Kidney (tissue), 22 donors: ENCODE measurements at places on chromosomes 7 and 10. TPM values are rescaled to one million over a fixed set of nuclear protein-coding genes. Genes with fewer than 3 reads are reported as not detected.
A peak's percentile ranks its signal among the peaks of the same experiment; 100 is the strongest.

The SUN3 gene
- polyA plus RNA-seq: not detected

DNA sequence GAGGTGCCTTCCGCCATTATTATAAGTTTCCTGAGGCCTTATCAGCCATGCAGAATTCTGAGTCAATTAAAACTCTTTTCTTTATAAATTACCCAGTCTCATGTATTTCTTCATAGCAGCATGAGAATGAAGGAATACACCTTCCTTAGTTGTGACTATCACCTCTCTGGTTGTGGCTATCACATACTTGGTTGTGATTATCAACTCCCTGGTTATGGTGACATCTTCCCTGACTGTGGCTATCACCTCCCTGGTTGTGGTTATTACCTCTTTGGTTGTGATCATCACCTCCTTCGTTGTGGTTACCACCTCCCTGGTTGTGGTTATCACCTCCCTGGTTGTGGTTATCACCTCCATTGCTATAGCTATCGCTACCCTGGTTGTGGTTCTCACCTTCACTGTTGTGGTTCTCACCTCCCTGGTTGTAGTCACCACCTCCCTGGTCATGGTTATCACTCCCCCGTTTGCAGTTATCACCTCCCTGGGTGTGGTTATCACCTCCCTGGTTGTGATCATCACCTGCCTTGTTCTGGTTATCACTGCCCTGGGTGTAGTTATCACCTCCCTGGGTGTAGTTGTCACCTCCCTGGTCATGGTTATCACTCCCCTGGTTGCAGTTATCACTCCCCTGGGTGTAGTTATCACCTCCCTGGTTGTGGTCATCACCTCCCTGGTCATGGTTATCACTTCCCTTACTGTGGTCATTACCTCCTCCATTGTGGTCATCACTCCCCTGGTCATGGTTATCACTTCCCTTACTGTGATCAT, 105.9 kb downstream of the GPR26 start:
- no peaks in the 10 kb centered on the region for H3K4me1 ChIP-seq
- no peaks in the 10 kb centered on the region for H3K27me3 ChIP-seq
- no peaks in the 10 kb centered on the region for H3K36me3 ChIP-seq
- no peak for DNase-seq
- H3K27ac ChIP-seq: no peak overlapping the region
- H3K4me3 ChIP-seq: no peak overlapping the region

DNA sequence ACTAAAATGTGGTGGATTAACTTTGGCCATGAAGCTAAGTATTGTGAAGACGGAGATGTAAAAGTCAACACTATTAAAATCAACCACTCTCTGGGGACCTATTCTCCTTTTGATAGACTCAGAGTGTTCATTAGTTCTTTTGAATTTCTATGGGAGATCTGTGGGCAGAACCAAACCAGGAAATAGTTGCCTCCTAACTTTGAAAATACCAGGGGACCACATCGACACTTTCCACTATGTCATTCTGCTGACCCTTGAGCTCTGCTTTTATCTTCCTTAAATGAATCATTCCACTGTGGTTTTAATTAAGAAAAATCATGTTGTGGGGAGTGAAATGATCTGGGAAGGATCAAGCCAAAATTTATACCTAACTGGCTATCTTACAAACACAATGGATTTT, 960.5 kb downstream of the GATA3 start:
- no peak for DNase-seq
- H3K36me3 ChIP-seq: no peaks in the 10 kb centered on the region
- H3K27me3 ChIP-seq: no peaks in the 10 kb centered on the region
- no peak overlapping the region for H3K27ac ChIP-seq

- no peak overlapping the region for H3K27ac ChIP-seq
- DNase-seq: no peak
- H3K27me3 ChIP-seq: no peaks in the 10 kb centered on the region
- H3K4me3 ChIP-seq: no peak overlapping the region
- H3K36me3 ChIP-seq: peaks cover 5% of the 10 kb centered on the region
- peaks cover 4% of the 10 kb centered on the region for H3K4me1 ChIP-seq
These were observed 18.5 kb upstream of the TTYH3 start for GRCh38 chr7:2613098-2613930.

DNA sequence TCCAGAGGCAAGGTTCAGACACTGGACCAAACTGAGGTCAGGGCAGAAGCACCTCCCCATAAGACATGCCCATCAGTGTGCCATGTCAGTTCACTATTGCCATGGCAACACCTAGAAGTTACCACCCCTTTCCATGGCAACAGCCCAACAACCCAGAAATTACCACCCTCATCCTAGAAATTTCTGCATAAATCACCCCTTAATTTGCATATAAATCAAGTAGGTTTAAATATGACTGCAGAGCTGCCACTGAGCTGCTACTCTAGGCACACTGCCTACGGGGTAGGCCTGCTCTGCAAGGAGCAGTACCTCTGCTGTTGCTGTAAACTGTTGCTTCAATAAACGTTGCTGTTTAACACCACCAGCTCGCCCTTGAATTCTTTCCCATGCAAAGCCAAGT, 12.7 kb downstream of the STEAP2 start:
- no peaks in the 10 kb centered on the region for H3K27me3 ChIP-seq
- no peaks in the 10 kb centered on the region for H3K4me1 ChIP-seq
- no peak for DNase-seq
- no peaks in the 10 kb centered on the region for H3K36me3 ChIP-seq
- no peak overlapping the region for H3K27ac ChIP-seq

GRCh38 chr7:154868921-154869320, 134.0 kb downstream of the PAXIP1 start:
- H3K4me1 ChIP-seq: peaks cover 14% of the 10 kb centered on the region
- no peaks in the 10 kb centered on the region for H3K36me3 ChIP-seq
- H3K27me3 ChIP-seq: no peaks in the 10 kb centered on the region
- H3K27ac ChIP-seq: no peak overlapping the region
- H3K4me3 ChIP-seq: no peak overlapping the region

The CNNM2 gene
- polyA plus RNA-seq: 11.8 TPM

The RBM20 gene
- 0.88 TPM for polyA plus RNA-seq

DNA sequence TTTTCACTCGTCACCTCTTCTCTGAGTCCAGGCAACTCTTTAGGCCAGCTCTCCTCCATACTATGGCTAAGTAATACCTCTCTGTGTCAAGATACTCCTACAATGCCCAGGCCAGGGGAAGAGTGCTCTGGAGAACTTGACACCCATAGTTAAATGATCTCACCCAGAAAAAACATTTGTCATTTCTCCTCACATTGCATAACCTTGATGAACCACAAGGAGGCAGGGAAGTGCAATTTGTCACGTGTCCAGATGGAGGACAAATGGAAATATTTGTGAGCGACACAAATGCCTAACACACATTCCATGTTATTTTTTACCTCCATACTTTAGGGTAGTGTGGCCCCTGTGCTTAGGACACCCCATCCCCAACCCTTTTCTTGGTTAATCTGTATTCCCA, 78.3 kb downstream of the HTR7 start:
- no peak overlapping the region for H3K4me3 ChIP-seq
- no peaks in the 10 kb centered on the region for H3K27me3 ChIP-seq
- no peak overlapping the region for H3K27ac ChIP-seq
- no peak for DNase-seq
- H3K4me1 ChIP-seq: no peaks in the 10 kb centered on the region
- H3K36me3 ChIP-seq: no peaks in the 10 kb centered on the region

The PDE6C gene
- not detected for polyA plus RNA-seq

DNA sequence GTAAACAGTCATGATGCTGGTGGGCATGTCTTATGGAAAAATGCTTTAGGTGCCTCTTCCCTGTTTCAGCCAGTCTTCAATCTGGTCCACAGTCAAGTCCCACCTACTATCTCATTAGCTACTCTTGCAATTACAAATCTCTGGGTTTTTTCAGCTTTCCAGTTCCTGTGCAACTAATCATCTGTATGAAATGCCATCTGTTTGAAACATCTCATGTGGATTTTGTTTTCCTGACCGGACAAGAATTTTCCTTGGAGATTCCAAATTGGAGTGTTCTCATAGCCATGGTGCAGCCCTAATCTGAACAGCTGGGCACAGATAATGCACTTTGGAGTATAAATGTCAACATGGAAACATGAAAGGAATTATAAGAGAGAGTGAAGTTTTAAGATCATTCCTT, 41.3 kb upstream of the CALN1 start:
- H3K4me3 ChIP-seq: no peak overlapping the region
- no peaks in the 10 kb centered on the region for H3K27me3 ChIP-seq
- DNase-seq: no peak
- H3K4me1 ChIP-seq: no peaks in the 10 kb centered on the region

The TEX36 gene
- not detected for polyA plus RNA-seq

DNA sequence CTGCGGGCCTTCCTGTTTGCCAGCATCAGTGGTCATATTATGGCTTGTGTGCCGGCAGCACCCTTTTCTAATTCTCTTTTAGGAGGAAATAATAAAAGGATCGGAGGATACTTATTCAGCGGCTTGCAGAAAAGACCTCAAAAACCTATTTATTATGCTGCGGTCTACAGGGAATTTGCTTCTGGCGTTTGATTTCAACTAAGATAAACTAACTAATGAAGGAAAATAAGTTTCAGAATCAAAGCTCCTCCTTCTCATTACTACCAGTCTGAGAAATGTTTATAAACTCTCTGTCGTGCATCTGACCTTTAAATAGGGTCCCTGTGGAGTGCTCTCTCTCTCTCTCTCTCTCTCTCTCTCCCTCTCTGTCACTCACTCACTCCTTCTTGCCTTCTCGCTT, 335.0 kb upstream of the GLI3 start:
- H3K27me3 ChIP-seq: no peaks in the 10 kb centered on the region
- no peaks in the 10 kb centered on the region for H3K36me3 ChIP-seq
- no peaks in the 10 kb centered on the region for H3K4me1 ChIP-seq
- no peak overlapping the region for H3K27ac ChIP-seq
- no peak overlapping the region for H3K4me3 ChIP-seq

GRCh38 chr10:126177417-126178030, 210.8 kb downstream of the ADAM12 start:
- no peaks in the 10 kb centered on the region for H3K27me3 ChIP-seq
- no peak for DNase-seq
- H3K27ac ChIP-seq: no peak overlapping the region
- H3K36me3 ChIP-seq: no peaks in the 10 kb centered on the region
- no peaks in the 10 kb centered on the region for H3K4me1 ChIP-seq

- no peaks in the 10 kb centered on the region for H3K27me3 ChIP-seq
- no peak overlapping the region for H3K4me3 ChIP-seq
- peaks cover 11% of the 10 kb centered on the region for H3K4me1 ChIP-seq
These were observed 2.8 kb upstream of the BCL7B start for GRCh38 chr7:73560109-73560835.

The CTAGE15 gene
- polyA plus RNA-seq: not detected

GRCh38 chr10:50469288-50469687, 154.5 kb downstream of the SGMS1 start:
- no peaks in the 10 kb centered on the region for H3K36me3 ChIP-seq
- DNase-seq: no peak
- no peak overlapping the region for H3K4me3 ChIP-seq
- H3K4me1 ChIP-seq: peaks cover 17% of the 10 kb centered on the region
- peak overlapping the region; percentile 10 for H3K27ac ChIP-seq
- no peaks in the 10 kb centered on the region for H3K27me3 ChIP-seq

The HOXA1 gene
- polyA plus RNA-seq: 1.1 TPM
